T-helper 17 cell (primary cell): ENCODE measurements at places on chromosomes 12 and 14. TPM values are rescaled to one million over a fixed set of nuclear protein-coding genes. Genes with fewer than 3 reads are reported as not detected.

Gene LBHD2
- total RNA-seq: not detected

Gene PLBD1
- total RNA-seq: 1.8 TPM

Gene KIF21A
- 14.2 TPM for total RNA-seq

Gene TAS2R42
- not detected for total RNA-seq

Gene CPNE8
- 5.9 TPM for total RNA-seq

Gene CACNA2D4
- 18.1 TPM for total RNA-seq

Gene TAS2R30
- total RNA-seq: 6.6 TPM

Gene AVPR1A
- 5.5 TPM for total RNA-seq

Gene TMEM119
- total RNA-seq: 5.0 TPM

Gene ADCY4
- total RNA-seq: 5.4 TPM

Gene TMEM120B
- total RNA-seq: 7.0 TPM

Gene GLIPR1L1
- not detected for total RNA-seq

Gene CFAP73
- total RNA-seq: not detected

Gene LRP1-AS
- total RNA-seq: not detected

Gene FSCB
- total RNA-seq: not detected

Gene ADAMTS20
- total RNA-seq: not detected

Gene OTOGL
- not detected for total RNA-seq

Gene CSRP2
- total RNA-seq: not detected

Gene PKP2
- total RNA-seq: 0.25 TPM

Gene VDR
- 4.5 TPM for total RNA-seq

Gene OR6C68
- total RNA-seq: not detected

Gene SIX6
- not detected for total RNA-seq

Gene SDR9C7
- not detected for total RNA-seq

Gene ACSM4
- total RNA-seq: not detected

Gene TRHDE
- 0.26 TPM for total RNA-seq
